Brain (organoid and tissue), 16 donors: ENCODE measurements at places on chromosomes 7 and 10.
A peak's percentile ranks its signal among the peaks of the same experiment; 100 is the strongest.

GRCh38 chr7:95843286-95843685 is 70.9 kb downstream of the DYNC1I1 start:
- no peak for DNase-seq

GRCh38 chr7:69643708-69644445 is 45.6 kb downstream of the AUTS2 start:
- no peak for DNase-seq

- DNase-seq: no peak
Observed at GRCh38 chr7:131781-132482, 60.4 kb upstream of the FAM20C start.

DNA sequence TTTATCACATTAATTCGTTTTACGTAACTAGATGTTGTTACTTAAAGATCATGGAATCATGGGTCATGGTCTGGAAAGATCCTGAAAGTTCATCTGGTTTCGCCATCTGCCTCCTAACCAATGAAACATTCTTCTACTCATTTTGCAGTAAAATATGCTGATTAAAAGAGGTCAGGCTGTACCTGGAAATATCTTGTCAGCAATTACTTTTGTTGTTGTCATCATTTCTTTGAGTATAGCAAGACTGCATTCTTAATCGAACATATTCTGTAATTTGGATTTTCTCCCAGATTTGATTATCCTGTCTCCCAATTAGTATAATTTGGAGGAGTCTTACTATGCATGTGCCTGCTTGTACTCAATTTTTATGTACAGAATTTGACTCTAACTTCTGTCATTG is 833.7 kb downstream of the GRM8 start:
- DNase-seq: no peak

DNA sequence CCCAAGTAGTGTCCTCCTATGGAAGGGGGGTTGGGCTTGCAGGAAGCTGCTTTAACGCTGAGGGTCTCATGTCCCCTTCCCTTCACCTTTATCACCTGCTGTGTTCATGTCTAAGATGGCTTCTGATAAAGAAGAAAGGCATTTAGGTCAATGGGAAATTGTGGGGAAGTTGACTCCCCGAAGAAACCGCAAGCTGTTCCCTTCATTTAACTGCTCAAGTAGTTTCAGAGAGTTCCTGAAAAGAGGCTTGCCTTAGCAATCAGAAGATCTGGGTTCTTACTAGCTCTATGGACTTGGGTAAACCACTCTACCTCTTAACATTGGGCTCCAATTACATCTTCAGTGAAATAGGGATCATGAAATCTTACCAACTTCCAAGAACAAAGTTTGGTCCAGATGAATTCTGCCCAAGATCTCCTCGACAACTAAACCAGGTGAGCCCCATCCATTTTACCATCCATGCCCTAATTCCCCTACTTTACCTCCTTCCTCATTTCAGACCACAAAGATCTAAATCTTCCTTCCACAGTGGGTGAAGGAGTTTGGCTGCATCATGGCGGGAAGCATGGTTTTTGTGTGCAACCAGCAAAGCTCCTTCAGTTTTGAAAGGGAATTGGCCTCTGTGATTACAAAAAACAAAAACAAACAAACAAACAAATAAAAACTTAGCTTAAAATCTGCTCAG is 30.4 kb upstream of the UCN3 start:
- no peak for DNase-seq

DNA sequence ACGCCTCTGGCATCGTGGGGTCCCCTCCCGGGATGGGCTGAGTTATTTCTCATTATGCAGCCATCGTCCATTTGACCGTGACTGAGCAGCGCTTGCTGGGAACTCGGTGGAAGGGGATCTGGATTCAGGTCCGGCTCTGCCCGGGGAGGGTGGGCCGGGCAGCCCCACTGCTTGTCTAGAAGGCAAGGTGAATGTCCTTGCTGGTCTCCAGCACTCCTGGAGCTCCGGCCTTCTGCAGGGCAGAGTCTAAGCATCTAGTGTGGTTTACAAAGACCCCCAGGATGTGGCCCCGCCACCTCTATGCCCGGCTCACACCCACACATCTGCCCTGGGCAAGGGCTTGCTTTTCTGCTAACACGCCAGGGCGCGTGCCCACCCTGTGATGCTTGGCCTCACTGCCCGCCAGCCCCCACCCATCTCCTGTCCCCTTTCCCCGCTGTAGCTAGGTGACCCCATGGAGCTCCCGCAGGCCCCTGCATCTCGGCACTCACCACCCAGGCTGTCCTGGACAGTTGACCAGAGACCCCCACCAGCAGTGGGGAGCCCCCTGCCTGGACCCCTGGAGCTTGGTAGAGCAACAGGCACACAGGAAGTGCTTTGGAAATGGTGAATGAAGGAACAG is 151.0 kb upstream of the CHST15 start:
- no peak for DNase-seq

DNA sequence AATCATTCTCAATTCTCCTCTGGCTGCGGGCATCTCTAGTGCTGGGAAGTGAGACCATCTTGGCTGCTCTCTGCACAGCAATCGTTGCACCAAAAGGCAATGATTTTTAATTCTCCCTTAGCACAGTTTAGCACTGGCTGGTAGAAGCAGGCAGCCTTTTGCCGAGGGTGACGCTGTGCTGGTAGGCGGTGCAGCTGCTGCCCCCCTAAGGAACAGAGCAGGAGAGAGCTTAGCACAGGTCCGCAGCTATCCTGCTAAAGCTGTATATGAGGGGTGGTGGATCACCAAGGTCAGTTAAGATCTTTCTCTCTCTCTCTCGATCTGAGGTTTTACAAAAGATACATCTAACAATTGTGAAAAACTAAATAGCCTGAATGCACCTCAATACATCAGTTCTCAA is 390.1 kb downstream of the GATA3 start:
- peak; percentile 49 for DNase-seq

DNA sequence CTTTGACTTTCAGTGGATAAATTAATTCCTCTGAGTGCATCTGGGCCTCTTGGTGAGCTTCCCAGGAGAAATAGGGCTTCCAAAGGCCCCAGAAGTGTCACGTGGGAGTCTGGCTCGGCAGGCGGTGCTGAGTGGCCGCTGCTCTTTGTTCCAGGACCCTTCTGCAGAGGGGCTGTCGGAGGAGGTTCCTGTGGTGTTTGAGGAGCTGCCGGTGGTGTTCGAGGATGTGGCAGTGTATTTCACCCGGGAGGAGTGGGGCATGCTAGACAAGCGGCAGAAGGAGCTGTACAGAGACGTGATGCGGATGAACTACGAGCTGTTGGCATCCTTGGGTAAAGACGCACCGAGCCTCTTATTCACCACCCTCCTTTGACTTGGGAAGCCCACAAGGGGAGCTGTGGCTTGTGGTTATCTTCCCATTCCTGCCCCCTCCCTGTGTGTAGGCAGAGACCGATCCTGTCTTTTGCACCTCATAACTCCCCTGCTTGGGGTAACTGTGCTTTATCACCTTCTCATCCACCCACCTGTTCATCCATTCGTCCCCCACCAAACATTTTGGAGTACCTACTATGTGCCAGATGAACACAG is 11.9 kb downstream of the ZNF862 start:
- no peak for DNase-seq

- no peak for DNase-seq
Observed at GRCh38 chr10:69410487-69410886, 6.2 kb downstream of the TACR2 start.

DNA sequence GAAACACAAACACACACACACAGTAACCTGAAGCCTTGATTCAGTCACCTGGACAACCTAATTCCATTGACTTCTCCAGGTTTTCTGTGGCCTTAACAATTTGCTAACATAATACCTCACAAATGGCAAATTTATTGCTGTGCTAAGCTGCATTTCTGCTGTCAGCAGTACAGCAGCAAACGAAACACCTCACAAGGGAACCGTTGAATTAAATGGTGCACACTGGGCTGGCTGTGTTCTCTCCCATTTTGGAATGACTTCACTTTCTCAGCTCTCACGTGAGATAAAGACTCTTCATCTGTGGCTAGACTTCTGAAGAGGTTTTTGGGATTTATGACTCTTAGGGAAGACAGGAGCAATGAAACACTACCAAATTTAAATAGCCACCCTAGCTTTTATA is 152.5 kb downstream of the GPR158 start:
- DNase-seq: no peak

DNA sequence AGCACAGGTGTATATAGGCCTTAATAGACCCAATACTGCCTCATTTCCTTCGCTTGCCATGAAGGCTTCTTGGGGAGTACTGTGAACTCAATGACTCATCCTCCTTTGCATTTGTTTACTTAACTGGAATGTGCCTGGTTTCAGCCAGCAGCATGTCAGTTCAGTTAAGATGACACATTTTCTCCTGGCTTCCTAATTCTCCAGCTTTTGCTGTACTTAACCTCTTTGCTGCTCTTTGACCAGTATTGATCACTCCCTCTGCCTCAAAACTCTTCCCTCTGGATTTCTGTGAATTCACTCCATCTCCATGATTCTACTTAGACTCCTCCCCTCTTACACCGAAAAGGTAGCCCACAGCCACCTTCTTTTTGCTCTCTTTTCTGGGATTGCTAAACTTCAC is 135.7 kb downstream of the MAGI2 start:
- DNase-seq: no peak

DNA sequence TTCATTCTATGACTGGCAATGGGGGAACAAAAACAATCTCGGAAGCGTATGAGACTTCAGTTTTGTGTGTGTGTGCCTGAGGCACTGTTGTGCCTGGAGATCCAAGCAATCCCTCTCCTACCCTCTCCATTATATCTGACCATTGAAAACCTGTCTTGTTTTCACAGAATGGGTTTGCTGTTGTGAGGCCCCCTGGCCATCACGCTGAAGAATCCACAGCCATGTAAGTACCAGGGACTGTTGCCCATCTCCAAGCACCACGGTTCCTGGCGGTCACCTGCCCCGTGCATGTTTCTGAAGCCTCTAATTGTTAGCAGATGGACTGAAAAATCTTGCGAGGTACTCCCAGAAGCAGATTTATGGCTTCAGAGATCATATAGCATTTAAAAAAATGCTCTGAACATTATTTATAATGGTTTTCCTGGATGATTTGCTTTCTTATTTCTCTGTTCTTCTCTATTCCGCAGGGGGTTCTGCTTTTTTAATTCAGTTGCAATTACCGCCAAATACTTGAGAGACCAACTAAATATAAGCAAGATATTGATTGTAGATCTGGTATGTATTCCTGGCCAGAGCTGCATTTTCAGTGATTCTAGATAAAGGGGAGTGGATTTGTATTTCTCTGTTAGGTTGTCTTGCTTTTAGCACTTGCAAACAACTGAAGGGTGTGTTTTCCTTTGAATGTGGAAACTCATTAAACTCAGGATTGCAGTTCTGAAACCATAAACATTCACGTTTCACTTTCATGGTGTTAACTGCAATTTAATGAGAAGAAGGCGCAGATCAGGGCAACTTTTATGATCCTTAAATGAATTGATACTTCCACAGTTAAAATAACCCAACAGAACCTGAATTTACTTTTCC is 288.2 kb downstream of the TWIST1 start:
- no peak for DNase-seq

GRCh38 chr7:104156842-104157277 is 51.0 kb downstream of the ORC5 start:
- DNase-seq: peak; percentile 72

DNA sequence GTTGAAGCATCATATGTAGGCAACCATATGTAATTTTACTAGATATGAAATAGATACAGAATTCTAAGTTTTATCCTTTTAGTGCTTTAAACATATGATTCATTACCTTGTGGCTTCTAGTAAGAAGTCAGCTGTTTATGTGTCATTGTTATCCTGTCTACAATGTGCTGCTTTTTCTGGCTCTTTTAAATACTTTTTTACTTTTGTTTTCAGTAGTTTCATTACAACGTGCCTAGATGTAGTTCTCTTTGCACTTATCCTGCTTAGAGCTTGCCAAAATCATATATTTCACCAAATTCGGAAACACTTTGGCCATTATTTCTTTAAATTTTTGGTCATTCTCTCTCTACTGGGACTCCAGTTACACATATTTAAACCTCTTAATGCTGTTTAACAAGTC is 26.4 kb downstream of the YAE1 start:
- no peak for DNase-seq

GRCh38 chr10:92122941-92123450 is 167.9 kb downstream of the CPEB3 start:
- DNase-seq: no peak

- no peak for DNase-seq
Observed at GRCh38 chr10:71496927-71497762, 100.4 kb downstream of the CDH23 start.

DNA sequence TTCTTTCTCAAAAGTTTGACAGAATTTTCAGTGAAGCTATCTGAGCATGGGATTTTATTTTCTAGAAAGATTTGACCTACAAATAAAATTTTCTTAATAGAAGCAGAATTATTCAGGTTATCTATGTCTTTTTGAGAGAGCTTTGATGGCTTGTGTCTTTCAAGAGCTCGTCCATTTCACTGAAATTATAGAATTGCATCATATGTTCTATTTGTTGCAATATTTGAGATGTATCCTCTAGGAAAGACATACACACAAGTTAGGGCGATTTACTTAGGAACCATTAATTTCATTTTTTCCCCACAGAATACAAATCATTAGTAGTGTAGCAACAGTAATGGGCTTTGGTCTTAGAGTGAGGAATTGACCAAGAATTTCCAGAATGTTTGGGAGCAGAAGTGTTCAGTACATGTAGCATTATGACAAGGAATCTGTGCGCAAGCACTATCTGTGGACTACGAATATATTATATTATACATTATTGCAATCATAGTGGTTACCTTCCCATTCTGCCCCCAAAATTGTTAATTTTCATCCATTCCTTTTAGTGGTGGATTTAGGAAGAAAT is 12.8 kb upstream of the COL17A1 start:
- no peak for DNase-seq

DNA sequence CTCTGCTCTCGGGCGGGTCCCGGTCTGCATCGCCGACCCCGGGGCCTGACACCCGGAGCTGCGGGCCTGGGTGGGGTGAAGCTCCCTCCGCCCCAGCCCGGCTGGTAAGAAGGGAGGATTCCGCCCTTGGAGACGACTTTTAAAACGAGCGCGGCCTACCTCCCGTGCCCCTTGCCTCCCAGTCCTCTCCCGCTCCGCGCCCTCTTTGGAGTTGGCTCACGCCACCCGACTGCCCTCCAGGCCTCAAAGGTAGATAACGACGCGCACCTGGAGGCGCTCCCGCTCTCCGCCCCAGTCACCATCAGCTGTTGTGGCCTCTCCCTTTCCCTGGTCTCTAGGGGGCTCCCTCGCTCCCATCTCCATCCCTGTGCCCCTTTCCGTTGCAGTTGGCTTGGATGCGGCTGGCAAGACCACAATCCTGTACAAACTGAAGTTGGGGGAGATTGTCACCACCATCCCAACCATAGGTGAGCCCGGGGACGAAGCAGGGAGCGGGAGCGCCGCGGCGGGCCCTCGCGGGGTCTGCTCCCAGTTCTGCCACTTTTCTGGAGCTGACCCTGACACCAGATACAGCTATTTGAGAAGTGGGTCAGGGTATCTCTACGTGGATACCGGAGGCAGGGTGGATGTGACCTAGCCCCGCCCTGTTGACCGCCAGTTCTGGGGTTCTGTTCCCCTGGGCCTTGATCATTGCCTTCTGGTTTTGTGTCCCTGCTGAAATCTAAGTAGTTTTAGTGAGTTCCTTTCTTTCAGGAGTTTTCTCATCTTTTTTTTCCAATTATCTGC is 679 bp downstream of the ARF5 start:
- peak; percentile 58 for DNase-seq

GRCh38 chr7:26667514-26668133 is 196.8 kb downstream of the SKAP2 start:
- DNase-seq: peak; percentile 99
